ACHN (cell line): ENCODE measurements at places on chromosomes 13 and 19.

DNA sequence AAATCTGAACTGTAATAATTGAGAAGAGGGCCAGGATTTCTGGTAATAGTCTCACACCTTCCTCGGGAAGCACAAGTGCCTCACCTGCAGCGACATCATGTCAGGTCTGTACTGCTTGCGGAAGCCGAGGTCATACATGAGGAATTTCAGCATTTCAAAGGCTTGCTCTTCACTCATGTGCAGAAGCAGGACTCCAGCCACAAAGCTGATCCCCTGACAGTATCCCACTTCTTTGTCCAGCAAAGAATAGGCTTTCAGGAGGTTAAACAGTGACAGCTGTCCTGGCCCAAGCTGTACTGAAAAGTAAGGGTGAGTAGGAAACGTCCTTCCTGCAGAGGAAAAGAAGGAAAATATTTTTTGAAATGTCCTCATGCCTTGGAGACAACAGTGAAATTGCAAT is 182.7 kb downstream of the TBC1D4 start:
- DNase-seq, result no peak

DNA sequence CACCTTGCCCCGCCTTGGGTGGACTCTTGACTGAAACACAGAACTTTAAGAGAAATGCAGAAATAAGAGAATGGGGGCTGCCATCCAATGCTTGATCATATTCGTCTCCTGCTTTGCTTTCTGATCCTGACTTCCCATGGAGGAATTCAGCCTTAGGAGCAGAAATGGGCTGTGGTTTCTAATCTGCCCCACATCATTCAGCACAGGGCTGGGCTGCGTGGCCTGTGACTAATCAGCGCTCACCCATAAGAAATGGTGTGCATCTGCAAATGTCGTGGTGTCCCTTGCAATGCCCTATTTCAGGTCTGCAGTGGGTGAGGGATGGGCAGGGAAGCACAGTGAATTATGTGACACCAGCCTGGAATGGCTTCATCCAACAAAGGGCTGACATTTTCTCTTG is 60.7 kb upstream of the URI1 start:
- no peak for DNase-seq

- DNase-seq, result no peak
These were observed at the start of gene PCDH8 for GRCh38 chr13:52848455-52849195. PCDH8 (minus strand) TSS chr13:52848640; CDS start chr13:52848436, 204 bp downstream.

- DNase-seq, result peak; percentile 25
These were observed 67.5 kb downstream of the STARD13 start for GRCh38 chr13:33218020-33218419.

GRCh38 chr19:51719251-51719988 is 4.4 kb downstream of the HAS1 start:
- DNase-seq, result no peak

DNA sequence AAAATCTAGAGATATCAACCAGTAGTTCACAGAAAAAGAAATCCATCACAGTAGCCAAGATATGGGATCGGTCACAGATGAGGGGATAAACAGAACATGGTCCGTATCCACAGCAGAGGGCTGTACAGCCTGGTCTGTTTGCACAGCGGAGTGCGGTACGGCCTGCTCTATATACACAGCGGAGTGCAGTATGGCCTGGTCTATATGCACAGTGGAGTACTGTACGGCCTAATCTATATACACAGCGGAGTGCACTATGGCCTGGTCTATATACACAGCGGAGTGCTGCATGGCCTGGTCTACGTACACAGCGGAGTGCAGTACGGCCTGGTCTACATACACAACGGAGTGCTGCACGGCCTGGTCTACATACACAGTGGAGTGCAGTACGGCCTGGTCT is 43.0 kb upstream of the MCF2L start:
- no peak for DNase-seq

GRCh38 chr13:27024776-27025492 is 146.7 kb downstream of the USP12 start:
- DNase-seq, result no peak

GRCh38 chr19:21468791-21469190 is 36.6 kb upstream of the ZNF429 start:
- no peak for DNase-seq

- DNase-seq, result peak; percentile 94
These were observed 28.4 kb downstream of the PSG1 start for GRCh38 chr19:42850981-42851717.

DNA sequence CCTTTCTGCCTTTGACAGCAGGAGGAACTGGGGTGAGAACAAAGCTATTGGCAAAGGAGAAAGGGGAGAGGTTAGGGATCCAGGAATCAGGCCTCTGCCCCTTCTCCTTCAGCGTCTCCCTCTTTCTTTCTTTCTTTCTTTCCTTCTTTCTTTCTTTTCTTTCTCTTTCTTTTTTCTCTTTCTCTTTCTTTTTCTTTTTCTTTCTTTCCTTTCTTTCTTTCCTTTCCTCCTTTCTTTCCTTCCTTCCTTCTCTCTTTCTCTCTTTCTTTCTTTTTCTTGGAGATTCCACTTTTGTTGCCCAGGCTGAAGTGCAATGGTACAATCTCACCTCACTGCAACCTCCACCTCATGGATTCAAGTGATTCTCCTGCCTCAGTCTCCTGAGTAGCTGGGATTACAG is 75.6 kb downstream of the TRPM4 start:
- DNase-seq, result no peak

GRCh38 chr19:54400913-54401312 is 14.4 kb upstream of the TTYH1 start:
- DNase-seq, result no peak

DNA sequence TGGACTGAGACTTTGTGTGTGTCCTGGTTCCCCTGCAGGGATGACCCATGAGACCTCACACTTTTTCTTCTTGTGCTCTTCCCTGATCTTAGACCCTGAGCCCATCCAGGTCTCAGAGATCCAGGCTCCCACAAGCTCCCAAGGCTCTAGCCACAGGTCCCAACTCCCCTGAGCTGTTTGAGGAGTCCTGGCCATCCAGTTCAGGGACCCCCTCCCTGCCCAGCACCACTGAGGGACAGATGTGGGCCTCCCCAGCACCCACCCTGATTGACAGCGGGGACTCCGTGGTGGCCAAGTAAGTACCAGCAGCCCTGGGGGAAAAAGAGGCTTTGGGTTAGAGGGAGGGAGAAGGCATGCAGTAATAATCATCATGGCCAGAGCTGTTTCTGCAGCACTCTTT is 1.7 kb downstream of the PROSER3 start:
- no peak for DNase-seq

GRCh38 chr13:40241125-40241798 is 425.2 kb downstream of the FOXO1 start:
- DNase-seq, result no peak

- DNase-seq, result no peak
These were observed 2075.3 kb downstream of the PCDH9 start for GRCh38 chr13:65154661-65155447.

GRCh38 chr13:110664041-110664440 is 41.9 kb downstream of the CARS2 start:
- no peak for DNase-seq

DNA sequence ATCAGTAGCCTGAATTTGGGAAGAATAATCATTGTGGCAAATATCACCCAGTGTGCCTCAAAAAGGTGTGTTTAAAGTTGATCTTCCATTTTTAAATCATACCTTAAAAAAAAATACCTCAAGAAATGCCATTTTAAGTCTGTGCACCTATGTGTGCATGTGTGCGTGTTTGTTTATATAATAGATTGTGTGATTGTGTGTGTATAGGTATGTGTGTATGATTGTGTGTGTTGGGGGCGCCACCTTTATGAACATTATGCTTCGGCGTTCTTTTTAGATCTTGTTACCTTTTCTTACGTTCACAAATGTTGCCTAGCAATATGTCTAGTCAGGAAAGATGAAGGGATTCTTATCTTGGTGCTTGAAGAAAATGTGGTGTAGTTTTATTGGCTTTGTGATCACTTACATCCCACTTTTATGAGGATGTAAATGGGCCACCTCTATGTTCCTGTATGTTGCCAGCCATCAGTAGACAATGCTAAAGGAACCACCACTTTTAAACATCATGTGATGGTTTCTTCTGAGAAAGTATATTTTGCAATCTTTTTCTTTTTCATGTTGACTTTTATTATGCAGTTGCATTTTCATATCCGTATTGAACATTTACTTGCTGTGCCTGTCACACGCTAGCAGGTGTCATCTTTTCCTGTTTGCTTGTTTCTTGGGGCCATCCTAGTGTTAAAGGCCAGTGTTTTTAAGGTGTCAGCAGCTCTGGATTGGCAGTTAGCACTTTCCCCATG is 2.2 kb upstream of the IRS2 start:
- DNase-seq, result no peak

GRCh38 chr13:41034881-41035280 is 15.8 kb upstream of the ELF1 start:
- no peak for DNase-seq

GRCh38 chr13:110706570-110707372 is 855 bp upstream of the CARS2 start:
- DNase-seq, result no peak

GRCh38 chr19:39966617-39967016 is 4.3 kb upstream of the PSMC4 start:
- no peak for DNase-seq
